MCF 10A (cell line): ENCODE measurements at places on chromosomes 11 and 22. TPM values are rescaled to one million over a fixed set of nuclear protein-coding genes. Genes with fewer than 3 reads are reported as not detected.

The SLC22A8 gene
- total RNA-seq = not detected in 2 replicates

The PEX26 gene
- total RNA-seq = 41.0 and 47.1 TPM in 2 replicates

The RIMBP3C gene
- 0.14 and 0.20 TPM in 2 replicates for total RNA-seq

The FAM111B gene
- 0.74 and 1.6 TPM in 2 replicates for total RNA-seq
